ENCODE measurements at places on chromosomes 13 and 19. TPM values are rescaled to one million over a fixed set of nuclear protein-coding genes. Genes with fewer than 3 reads are reported as not detected.

GRCh38 chr19:7672522-7672921 lies 3.7 kb downstream of the RETN start:
- DNase-seq = no peak

DNA sequence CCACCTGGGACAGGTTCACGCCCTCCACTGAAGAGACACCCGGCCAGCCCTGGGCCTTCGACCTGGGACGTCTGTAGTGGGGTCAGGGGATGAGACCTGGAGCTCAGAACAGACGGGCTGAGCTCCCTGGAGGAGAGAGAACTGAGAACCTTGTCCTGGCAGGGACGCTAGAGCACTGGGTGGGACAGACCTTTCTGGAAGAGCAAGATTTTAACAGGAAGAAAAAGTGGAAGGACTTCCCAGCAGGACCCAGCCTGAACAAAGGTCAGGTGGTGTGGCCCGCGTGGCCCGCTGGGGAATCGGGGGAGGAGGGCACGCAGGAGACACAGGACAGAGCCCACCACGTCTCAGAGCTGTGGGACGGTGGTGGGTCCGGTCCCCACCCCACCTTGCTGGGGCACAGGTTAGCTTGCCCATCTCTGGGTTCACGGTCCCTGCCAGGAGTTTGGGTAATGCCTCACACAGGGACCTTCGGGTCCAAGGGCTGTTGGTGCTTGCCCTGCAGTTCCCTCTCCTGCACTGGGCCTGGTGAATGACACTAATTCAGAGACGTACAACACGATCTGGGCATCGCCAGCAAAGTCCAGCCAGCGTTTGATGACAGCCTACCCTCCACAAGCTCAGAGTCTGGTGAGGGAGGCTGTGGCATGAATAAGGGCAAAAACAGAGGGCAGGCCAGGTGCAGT lies 1.2 kb upstream of the EFNA2 start:
- DNase-seq = no peak

- DNase-seq = no peak
Measured at GRCh38 chr19:17579661-17580244, 24.3 kb downstream of the COLGALT1 start.

- DNase-seq = no peak
Measured at GRCh38 chr19:6616011-6616410, 25.1 kb upstream of the CD70 start.

- peak; percentile 94 for DNase-seq
Measured at GRCh38 chr19:57947419-57948134, at the start of gene ZNF256. TSS of gene ZNF256 (minus strand) at chr19:57947706. CDS start at chr19:57947474, 232 bp downstream.

DNA sequence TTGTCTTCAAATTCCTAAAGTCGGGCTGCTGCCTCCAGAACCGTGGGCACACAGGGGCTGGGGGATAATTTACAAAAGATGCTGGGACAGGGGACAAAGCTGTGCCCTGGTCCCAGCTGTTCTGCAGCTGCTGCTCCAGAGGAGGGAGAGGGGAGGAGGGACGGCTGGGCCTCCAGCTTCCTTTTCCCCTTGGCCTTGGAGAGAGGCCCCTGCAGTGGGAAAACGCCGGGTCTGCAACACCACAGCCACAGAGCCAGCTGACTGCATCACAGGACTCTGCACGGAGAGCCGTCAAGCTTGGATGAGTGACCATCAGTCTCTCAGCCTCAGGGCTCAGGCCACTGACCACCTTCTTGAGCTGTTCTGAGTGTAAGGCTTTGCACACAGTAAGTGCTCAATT lies 6.1 kb downstream of the DOCK6 start:
- DNase-seq = no peak

GRCh38 chr13:95067303-95067702 lies 233.9 kb downstream of the ABCC4 start:
- no peak for DNase-seq

GRCh38 chr19:19487950-19488874 lies 27.1 kb downstream of the TSSK6 start:
- DNase-seq = no peak

- DNase-seq = no peak
Measured at GRCh38 chr19:48108997-48109782, 1.4 kb downstream of the PLA2G4C start.

DNA sequence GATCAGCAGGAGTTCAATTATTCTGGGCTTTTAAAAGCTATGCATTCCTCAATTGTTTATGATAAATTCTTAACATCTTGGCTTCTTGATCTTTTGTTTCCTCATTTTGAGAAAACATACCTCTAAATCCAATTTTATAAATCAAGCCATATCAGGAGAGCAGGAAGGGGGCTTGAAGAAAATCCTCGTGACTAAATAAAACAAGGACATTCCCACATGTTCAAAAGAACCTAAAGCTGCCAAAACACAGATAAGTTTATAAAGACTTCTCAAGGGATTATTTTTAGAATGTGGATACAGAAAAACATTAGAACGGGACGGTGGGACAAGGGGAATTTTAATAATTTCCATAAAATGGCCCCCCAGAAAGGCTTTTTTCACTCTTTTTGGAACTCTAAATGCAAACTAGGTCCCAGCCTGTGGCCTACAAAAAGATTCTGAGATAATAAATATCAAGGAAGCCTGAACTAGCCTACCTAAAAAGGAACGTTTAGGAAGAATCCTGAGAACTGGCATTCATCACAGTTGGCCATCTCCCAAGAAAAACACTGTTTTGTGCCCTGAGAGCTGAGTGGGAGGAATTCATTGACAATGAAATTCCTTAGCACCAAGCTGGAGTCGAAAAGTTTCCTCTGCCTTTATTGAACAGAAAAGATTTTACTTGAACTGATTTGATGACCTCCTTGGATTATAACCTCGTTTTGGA lies 30.1 kb downstream of the ZAR1L start:
- no peak for DNase-seq

DNA sequence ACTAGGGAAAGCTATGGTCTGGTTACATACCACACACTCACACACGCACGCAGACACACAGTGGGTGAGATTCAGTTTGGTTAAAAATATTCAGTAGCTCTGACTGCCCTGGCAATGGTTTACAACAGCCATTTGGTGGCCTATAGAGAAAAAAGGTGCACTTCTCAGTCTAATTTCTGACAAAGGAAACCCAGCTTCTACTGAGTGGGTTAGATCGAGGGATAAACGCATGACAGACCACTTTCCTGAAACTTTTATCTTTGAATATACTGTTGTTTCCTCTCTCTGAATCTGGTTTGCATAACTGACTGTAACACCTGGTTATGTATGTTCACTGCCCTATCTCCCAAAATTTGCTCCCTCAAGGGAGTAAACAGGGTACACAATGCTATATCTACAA lies 2.5 kb downstream of the LIG4 start:
- DNase-seq = no peak

DNA sequence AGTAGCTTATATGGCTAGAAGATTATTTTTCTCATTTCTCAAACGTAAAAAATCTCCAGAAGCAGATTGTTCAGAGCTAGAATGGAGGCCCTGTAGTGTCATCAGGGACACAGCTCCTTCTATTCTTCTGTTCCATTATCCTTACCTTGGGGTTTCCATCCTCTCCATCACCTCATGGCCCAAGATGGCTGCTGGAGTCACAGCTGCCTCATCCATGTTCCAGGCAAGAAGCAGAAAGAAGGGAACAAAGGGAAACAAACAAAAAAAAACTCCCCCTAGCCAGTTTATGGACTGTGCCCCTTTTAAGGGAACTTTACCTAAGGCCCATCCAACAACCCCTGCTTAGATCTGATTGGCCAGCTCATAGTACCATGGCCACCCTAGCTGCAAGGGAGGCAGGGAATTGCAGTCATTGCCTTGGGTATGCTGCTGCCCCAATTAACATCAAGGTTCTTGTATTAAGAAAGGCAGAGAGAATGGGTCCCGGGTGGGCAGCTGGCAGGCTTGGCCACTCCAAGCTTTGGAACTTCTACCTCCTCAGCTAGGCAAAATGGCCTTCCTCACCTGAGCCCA lies 15.7 kb downstream of the CEACAM16 start:
- no peak for DNase-seq

- DNase-seq = peak; percentile 55
Measured at GRCh38 chr19:47813304-47813994, 8.3 kb upstream of the CRX start.

GRCh38 chr13:21020581-21020980 lies 40.8 kb downstream of the LATS2 start:
- DNase-seq = no peak

DNA sequence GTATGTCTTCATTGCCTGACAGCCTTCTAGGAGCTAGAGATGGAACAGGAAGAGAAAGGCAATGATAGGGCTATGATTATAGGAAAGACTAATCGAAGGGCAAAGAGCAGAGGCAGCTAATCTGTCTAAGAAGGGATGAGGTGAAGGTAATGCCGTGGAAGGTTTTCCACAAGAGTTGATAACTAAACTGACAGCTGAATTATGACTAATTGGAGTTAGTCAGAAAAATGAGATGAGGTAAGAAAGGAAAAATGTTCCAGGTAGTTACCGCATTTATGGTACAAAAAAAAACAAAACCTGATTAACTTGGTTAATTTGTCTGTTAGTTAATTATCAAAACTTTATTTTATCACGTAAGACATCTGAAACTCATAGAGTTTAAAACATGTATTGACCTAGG lies 260.3 kb downstream of the SLITRK6 start:
- no peak for DNase-seq

GRCh38 chr13:48739386-48739964 lies 85.7 kb downstream of the CYSLTR2 start:
- DNase-seq = no peak

DNA sequence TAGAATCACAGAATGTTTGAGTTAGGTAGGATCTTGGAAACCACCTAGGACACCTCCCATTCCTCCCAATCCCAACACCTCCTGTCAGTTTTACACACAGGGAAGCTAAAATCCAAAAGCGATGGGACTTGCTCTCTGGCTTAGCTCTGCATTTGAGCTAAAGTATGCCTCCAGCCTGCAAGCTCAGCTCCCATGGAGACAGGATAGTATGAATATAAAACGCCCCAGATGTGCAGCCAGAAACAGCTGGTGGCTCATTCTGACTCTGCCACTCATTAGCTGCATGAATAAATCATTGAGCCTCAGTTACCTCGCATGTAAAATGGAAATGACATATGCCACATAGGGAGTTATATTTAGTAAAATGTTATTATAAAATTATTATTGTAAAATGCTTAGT lies 336.0 kb downstream of the SUCLA2 start:
- DNase-seq = no peak

GRCh38 chr19:3986260-3987041 lies 1.2 kb upstream of the EEF2 start:
- peak; percentile 43 for DNase-seq

GRCh38 chr19:57819475-57820148 lies 4.9 kb upstream of the ZNF552 start:
- DNase-seq = peak; percentile 83

DNA sequence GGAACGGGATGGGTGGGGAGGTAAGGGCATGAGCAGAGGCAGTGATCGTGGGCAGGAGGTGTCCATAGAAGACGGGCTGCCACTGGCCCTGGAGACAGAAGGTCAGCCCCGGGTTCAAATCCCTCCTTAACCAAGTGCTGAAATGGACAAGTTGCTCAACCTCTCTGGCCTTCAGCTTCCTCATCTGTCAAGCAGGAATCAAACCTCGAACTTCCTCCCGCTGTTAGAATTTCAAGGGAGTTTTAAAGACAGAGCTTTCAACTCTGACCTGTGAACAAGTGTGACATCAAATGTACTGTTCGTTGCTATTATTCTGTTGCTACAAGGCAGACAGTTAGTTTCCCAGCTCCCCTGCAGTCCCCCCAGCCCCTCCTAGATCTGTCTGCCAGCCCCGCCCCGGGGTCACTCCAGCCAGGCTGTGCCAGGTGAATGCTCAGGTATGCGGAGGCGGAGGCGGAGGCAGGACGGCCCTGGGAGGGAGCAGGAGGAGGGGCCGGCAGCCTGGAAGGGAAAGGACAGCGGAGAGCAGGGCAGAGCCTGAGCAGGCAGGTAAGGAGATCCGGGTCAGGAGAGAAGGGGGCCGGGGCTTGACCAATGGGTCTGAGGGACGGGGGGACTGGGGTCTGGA lies at the start of gene EPS8L1:
Gene EPS8L1 (plus strand): TSS at position 499 of the 628 bp plus-strand sequence. CDS start 576 bp downstream, outside the sequence.
- DNase-seq = no peak

DNA sequence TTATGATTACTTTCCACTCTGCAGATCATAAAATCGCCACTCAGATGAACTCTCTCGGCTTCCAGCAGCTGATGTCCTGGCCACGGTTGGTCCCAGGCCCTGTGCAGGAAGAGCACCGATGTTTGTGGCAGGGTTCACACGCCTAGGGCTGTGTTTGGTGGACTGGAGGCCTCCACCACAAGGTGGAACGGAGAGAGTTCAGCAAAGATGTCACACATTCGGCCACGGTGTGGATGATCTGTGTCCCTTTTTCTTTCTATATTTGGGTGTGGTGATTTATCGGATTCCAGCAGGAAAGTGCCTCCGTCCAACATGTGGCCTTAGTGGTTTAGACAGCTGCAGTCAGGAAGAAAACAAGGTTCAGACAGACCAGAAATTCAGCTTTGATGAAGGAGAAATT lies 521 bp upstream of the SHISA2 start:
- no peak for DNase-seq

DNA sequence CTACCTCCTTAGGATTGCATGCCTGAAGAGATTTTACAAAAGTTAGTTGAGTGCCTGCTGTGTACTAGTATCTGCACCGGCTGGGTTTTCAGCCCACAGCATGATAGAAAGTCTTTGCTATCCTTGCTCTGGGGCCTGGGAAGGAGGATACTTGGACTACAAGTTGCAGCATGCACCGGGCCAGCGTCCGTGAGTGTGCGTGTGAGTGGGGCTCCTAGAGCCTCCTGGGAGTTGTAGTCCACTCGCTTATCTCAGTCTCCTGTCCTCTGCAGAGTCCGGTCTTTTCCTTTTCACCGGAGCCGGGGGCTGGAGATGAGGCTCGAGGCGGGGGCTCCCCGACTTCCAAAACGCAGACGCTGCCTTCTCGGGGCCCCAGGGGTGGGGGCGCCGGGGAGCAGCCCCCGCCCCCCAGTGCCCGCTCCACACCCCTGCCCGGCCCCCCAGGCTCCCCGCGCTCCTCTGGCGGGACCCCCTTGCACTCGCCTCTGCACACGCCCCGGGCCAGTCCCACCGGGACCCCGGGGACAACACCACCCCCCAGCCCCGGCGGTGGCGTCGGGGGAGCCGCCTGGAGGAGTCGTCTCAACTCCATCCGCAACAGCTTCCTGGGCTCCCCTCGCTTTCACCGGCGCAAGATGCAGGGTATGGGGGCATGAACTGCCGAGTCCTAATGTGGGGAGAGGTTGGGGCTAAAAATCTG lies 20.6 kb downstream of the BRSK1 start:
- DNase-seq = no peak

DNA sequence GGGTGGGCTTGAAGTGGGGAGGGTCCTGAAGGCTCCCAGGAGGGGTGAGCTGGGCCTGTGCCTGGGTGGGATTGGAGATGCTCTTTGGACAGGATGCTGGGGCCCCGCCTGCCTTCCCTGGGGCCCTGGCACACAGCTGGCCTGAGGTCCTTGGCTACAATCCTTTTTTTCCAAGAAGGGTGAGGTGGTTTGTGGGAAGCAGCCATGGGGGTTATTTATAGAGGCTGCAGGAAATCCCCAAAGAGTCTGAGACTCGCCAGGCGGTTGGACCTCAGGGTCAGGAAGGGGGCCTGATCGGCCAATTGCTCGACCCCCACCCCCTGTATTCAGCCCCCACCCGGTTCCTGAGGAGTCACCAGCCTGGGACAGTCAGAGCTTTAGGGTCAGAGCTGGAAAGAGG lies 10.0 kb downstream of the GTPBP3 start:
- no peak for DNase-seq

The CAB39L gene
- 3.0 TPM for total RNA-seq

The ZSCAN4 gene
- total RNA-seq = not detected

The SIGLECL1 gene
- total RNA-seq = not detected

The TNPO2 gene
- 42.9 TPM for total RNA-seq

The ZNF708 gene
- 14.3 TPM for total RNA-seq

The KLK4 gene
- total RNA-seq = not detected

The KRTDAP gene
- not detected for total RNA-seq

The NOVA2 gene
- not detected for total RNA-seq

The SERTAD3 gene
- total RNA-seq = 19.5 TPM

Measured in CD4-positive, CD25-positive, alpha-beta regulatory T cell (primary cell).